ENCODE measurements at places on chromosomes 13 and 19.

GRCh38 chr13:84129966-84130365 is 247.7 kb upstream of the SLITRK1 start:
- no peak for DNase-seq

DNA sequence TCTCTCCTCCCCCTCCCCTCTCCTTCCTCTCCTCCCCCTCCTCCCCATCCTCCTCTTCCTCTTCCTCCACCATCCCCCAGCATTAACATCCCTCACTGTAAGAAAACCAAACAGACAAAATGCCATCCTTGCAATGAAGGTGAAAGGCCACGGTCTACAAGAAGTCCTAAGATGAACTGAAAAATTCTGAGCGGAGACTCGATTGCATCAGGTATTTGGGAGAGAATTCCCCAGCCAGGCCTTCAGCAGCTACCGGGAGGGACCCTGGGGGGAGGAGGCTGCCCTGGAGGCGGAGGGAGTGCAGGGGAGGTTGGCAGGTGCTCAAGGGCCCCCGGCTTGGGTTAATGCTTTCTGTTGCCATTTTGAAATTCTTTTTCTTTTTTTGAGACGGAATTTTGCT is 10.1 kb upstream of the TIMM44 start:
- DNase-seq = no peak

- DNase-seq = no peak
These were observed 553.1 kb downstream of the DCT start for GRCh38 chr13:93926425-93926824.

- DNase-seq = no peak
These were observed 10.3 kb downstream of the MBD3L2B start for GRCh38 chr19:7010722-7011593.

DNA sequence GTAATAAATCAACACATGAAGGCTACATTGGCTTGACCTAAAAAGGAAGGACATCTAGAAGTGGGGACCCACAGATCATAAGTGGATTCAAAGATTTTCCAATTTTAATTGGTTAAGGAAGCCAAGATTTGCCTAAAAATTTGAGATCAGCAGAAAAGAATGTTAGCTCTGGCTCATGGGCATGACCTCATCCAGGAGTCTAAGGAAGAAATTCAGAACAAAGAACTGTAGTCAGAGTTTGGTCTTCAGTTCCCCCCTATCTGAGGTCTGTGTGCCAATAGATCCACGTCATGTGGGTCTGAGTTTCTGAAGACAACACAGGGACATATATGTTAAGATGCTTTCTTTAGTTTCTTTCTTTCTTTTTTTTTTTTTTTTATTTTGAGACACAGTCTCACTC is 648.8 kb upstream of the SPRY2 start:
- DNase-seq = no peak

GRCh38 chr13:37177125-37177524 is 71.7 kb upstream of the CSNK1A1L start:
- no peak for DNase-seq

DNA sequence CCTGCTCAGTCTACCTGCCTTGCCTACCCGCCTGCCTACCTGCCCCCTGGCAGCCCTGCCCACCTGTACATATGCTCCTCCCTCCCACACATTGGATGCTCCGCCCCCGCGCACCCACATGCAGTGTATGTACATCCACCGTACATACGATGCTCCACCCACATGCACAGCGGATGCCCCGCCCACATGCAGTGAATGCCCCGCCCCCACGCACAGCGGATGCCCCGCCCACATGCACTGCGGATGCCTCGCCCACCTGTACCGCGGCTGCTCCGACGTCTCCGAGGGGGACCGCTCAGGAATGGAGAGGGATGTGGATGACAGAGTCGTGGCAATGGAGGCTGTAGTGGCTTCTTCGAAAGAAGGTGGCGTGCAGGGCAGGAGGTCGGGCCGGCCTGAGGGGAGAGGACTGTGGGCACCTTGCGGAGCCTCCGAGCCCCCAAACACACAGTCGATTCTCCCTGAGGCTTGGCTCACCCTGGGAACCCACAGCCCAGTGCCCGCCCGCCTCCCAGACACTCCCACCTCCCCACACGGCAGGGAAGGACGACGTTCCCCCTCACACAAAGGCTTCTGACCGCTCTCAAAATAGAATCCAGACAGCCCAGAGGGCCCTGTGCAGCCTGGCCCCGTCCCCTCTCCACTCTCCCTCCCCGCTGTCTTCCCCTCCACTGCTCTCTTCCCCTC is 16.5 kb upstream of the CACTIN start:
- peak; percentile 87 for DNase-seq

GRCh38 chr13:30871588-30872275 is 34.3 kb upstream of the MEDAG start:
- DNase-seq = no peak

GRCh38 chr13:51614350-51614786 is 30.1 kb downstream of the WDFY2 start:
- no peak for DNase-seq
